ENCODE measurements at places on chromosomes 7 and 10.

GRCh38 chr10:100889546-100889945, 23.2 kb upstream of the SLF2 start:
- DNase-seq: no peak

DNA sequence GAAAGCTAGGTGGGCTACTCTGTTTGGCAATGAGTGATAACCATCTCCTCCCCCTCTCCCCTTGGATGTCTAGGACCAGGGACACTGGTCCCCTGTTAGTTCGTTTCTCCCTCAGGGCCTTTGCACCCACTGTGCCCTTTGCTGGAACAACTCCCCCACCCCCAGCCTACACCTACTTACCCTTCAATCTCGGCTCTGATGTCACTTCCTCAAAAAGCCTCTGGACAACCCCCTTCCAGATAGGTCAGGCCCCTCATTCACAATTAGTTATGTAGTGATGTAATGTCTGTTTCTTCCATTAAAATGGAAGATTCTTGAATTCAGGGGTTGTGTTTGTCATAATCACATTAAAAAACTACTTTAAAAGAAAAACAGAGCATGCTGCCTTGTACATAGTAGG, 152.9 kb downstream of the SNX10 start:
- DNase-seq: no peak

- no peak for DNase-seq
These were observed 150.2 kb downstream of the TCF7L2 start for GRCh38 chr10:113100281-113100680.

GRCh38 chr7:104956753-104957450, 57.1 kb upstream of the KMT2E start:
- DNase-seq: no peak

DNA sequence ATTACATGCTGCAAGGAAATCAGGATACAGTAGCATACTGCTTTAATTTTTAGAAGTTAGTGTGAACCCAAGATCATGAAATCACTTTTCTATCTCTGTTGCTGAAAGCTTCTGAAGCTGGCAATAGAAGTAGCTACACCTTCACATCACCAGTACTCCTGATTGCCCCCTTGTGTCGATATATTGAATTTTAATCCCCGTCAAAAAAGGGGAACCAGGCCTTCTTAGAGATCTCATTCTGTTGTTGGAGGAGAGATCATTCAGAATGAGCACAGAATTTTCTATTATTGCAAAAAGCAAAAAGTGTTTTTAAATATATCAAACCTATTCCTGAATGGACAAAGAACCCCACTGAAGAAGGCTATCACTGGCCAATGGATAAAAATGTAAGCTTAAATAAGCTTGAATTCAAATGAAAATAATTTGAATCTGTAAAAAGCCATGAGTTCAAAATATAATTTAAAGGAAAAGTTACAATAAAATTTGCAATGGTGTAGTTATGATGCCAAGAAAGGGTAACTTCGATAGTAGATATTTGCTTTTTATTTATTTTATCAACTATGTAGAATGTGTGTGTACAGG, 39.7 kb upstream of the TEX47 start:
- DNase-seq: no peak

DNA sequence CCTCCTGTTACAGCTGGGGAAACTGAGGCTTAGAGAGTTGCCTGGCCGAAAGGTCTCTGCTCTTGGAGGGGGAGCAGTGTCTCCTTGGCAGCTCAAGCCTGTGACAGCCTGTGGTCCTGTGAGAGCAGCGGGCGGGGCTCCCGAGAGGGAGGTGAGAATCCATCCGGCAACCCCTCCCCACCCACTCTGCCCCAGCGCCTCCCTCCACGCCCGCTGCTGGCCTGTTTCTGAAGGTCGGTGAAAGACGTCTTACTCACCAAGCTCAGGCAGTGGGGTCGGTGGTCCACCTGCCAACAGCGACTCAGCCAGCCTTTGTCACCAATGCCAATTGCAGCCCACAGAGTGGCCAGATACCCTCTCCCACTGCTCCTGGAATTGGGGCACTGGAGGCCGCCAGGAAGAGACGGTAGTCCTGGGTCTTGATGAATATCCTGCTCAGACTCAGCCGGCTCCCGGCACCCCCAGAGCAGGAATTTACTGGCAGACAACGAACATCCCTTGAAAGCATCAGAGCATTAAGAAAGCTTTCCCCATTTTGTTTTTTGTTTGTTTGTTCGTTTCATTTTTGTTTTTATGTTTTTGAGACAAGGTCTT, 7.4 kb upstream of the TTYH3 start:
- no peak for DNase-seq

GRCh38 chr7:74217455-74218342, 7.9 kb downstream of the LAT2 start:
- no peak for DNase-seq

- DNase-seq: no peak
These were observed 81.8 kb upstream of the SFMBT2 start for GRCh38 chr10:7492660-7493046.

DNA sequence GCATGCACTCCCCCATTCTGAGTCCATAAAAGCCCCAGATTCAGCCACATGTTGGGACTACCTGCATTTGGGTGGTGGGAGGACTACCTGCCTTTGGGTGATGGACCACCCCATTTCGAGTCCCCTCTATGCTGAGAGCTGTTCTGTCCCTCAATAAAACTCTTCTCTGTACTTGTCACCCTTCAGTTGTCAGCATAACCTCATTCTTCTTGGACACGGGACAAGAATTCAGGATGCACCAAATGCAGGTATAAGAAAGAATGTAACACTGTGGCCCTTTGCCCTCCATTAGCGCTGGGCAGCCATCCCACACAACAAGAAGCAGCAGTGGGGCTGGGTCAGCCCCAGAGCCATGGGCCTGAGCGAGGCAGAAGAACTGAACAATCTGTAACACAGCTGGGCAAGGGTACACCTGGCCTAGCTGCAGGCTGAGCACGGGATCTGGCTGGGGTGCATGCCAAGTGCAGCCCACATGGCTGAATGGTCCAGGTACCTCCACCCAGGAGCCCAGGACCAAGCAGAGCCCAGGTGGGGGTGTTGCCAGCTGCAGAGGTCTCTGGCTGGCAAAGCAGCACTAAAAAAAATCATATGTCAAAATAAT, 1344.3 kb upstream of the LRRTM3 start:
- no peak for DNase-seq

GRCh38 chr7:74993121-74993520, 28.6 kb downstream of the CASTOR2 start:
- DNase-seq: no peak

DNA sequence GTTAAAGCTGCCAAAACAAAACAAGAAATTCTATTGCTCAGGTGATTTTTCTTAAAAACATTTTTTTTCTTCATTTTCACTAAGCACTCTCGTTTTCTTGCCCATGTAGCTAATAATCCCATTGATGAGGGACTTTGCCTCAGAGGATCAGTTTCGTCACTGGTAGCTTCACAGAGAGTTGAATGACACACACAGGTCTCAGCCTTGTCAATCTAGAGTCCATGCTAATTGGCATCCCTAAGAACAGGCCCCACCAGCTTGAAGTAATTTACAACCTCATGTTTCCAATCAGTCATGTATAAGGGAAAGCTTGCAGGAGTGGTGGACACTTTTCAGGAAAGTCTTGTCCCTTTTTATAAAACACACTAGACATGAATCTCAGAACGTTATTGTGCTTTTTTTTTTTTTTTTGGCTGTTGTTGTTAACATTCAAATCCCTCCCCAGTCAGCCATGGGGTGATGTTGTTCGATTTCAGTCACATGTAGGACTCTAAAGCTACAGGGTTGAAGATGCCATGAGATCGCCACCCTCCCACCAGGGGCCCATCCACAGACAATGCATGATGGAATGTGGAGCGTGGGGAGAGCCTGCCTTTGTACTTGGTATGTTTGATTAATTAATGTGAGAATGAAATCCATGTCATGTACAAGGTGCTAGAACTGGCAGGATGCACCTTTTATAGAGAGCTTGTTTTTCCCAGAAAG, 232.4 kb upstream of the FZD8 start:
- DNase-seq: no peak

GRCh38 chr10:30781670-30782121, 152.1 kb upstream of the LYZL2 start:
- peak; percentile 47 for DNase-seq

DNA sequence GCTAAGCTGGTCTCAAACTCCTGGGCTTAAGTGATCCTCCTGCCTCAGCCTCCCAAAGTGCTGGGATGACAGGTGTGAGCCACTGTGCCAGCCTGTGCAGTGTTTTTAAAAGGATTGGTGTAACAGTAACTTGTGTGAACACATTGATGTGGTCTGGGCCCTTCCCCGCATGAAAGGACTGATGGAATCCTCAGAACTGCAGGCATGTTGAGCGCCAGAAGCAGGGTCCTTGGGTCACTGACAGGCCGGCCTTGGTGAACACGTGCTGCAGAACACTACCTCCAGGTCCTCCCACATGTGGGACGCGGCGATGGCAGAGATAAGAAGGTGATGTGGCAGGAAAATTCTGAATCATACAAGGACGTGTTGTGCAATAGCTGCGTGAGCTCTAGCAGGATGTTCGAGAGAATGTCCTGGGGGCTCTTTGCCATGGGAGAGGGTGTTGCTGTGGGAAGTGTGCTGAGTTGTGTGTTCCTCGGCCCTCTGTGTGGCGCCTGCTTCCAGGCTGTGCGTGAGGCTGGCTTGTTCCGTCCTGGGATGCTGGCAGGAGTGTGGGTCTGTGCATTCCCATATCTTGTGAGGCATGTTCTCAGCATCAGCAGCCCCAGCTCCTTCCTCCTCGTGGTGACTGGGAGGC, 68.2 kb downstream of the DNAJB6 start:
- DNase-seq: peak; percentile 67

DNA sequence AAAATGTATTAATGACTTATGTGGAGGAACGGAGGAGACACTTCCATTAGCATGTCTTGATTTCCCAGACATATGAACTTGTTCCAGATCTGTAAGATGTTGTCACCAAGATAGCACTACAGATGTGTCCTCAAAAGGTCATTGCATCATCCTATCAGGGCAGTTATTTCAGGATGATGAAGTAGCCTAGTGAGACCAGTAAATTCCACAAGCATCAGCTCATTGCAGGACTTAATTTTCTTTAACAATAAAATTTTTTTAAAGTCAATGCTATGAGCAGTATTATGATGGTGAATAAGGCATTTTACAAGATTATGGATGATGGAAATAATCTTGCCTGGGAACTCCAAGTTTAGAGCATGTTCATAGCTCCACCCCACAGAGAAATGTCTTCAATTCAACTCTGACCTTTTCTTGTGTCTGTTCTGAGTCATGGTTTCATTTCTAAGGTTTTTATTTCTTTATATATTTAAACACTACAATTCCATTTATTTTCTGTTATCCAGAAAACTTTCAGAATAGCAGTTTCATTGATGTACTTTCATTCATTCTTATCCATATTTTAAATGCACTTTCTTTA, 1203.3 kb upstream of the CELF2 start:
- DNase-seq: no peak

GRCh38 chr10:118307220-118307619, 34.9 kb downstream of the FAM204A start:
- DNase-seq: peak; percentile 4

- DNase-seq: no peak
These were observed 29.4 kb upstream of the MBL2 start for GRCh38 chr10:52801947-52802346.

DNA sequence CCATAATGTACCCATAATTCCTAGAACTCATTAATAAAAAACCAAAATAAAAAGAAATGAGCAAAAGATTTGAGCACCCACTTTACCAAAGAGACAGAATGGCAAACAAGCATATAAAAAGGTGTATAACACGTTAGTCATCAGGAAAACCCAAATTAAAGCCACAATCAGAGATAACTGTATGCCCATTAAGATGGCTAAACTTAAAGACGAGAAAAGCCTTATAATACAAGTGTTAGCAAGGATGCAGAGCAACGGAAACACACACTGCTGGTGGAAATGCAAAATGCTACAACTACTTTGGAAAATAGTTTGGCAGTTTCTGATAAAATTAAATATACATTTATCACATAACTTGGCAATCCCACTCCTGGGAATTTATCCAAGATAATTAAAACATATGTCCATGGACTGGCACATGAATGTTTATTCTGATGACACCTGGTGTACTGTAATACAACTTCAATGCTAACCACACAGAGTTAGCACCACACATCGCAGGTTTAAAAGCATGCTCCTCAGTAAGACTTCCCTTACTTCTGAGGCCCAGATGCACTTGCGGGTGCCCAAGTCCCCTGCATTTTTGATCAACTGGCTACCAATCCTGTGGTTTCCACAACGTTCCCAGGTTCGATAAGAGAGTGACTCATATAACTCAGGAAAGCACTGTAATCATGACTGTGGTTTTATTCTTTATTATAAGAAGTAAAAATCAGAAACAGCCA, 158.6 kb downstream of the SNX13 start:
- peak; percentile 42 for DNase-seq

- no peak for DNase-seq
These were observed 32.7 kb upstream of the RASGEF1A start for GRCh38 chr10:43299579-43299978.

DNA sequence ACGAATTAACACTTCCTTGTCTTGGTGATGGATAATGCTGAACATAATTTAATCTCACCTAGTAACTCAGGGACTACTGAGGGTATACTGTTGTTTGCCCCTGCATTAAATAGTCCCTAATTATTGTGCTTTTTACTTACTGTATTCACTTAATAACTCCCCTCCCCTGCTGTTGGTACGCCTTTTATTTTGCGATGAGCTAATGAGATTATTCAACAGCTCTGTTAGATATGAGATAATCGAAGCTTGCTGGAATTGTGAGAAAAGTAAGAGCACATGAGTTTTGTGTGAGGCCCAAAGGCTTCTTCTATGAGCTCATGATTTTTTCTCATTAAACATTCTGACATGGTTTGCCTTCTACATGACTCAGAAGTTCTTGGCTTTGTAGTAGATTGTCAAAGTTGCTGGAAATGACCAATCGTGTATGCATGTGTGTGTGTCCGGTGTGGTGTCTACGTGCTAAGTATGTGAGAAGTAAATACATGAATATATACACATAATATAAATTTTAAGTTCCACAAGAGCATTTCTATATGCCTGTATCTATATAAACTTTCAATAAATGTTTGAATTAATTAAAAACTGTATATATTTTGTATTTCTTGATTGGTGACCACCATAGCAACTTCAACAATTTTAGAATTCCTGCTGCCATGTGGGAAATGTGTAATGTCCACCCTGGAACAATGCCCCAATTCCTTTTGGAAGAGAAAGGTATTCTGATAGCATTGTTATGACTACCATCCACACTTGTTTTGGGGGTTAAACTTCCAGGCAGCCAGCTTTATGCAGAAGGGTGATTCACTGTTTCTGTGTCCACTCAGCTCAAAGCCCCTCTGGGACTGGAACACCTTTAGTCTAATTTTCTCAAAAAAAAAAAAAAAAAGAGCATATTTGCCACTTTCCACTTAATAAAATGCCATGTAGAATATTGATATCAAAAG, 106.2 kb downstream of the SAMD9 start:
- DNase-seq: peak; percentile 52

GRCh38 chr7:105972276-105972675, 9.2 kb downstream of the CDHR3 start:
- no peak for DNase-seq

- no peak for DNase-seq
These were observed 29.0 kb upstream of the EIF5AL1 start for GRCh38 chr10:79483299-79483698.
